NCI-H187 treated with DMSO at 0.1 percent for 48 hours (cell line): ENCODE measurements at places on chromosomes 3 and 15.

- DNase-seq: no peak
Measured at GRCh38 chr15:34582461-34583371, 735 bp downstream of the GOLGA8B start.

- DNase-seq: no peak
Measured at GRCh38 chr3:73727117-73727821, 102.5 kb upstream of the PDZRN3 start.

GRCh38 chr3:127077505-127078064 is 94.7 kb downstream of the PLXNA1 start:
- no peak for DNase-seq

DNA sequence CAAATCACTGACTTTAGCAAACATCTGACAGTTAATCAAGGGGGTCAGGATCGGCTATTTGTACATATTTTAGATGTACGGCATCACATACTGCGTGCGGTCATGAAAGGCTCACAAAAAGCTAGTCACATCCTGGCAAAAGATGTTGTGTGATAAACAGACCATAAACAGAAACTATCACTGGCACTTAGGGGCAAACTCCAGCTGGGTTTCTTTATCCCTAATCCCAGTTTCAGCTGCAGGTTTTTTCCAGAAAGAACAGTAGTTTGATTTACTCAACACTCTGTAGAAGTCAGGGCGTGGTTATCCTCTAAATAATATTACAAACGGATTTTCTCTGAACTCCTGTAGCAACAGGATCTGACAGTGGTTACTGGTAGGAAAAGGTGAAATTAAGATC is 112.4 kb upstream of the BHLHE40 start:
- no peak for DNase-seq

DNA sequence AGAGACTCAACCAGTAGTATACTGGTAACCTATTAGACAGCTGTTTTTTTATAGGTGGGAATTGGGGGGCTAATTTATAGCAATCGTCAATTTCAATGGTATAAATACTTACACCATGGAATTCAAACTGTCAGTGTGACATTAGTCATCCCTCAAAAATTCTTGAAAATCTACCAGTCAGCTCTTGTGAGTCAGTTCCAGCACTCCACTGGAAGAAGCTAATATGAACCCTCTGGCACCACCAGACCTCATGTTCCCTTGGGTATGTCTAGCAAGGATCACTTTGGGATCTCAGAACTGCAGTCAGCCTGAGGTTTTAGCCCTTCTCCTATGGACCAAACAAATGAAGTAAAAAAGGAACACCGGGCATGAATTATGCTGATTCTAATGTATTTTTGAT is 11.8 kb upstream of the UACA start:
- DNase-seq: no peak

DNA sequence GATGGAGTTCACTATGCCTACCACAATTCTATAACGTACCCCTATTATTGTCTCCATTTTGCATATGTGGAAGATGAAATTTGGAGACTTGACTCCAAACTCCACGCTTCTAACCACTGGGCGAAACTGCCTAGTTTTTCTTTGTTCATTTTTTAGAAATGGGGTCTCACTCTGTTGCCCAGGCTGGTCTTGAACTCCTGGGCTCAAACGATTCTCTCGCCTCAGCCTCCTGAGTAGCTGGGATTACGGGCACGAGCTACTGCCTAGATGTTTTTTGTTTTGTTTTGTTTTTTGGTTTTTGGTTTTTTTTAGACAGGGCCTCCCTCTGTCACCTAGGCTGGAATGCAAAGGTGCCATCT is 584 bp upstream of the RPL32 start:
- DNase-seq: no peak

DNA sequence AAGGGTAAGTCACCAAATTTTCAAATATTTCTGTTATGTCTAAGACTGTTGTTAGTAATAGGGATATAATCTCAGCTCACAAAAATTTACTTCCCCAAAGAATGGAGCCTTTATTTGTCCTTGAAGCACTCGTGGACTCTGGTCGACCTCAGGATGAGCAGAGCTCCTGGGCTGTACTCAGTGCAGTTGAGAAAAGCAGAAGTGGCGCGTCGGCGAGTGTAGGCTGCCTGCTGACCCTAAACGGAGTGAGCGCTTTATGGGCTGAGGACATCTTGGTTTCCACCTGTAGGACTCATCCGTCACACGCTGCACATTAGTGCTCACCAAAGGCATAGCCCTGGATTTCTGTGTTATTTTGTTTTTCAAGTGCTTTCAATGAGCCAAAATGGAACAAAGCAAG is 11.0 kb downstream of the GABRA5 start:
- no peak for DNase-seq

- DNase-seq: no peak
Measured at GRCh38 chr3:22292681-22293080, 541.7 kb upstream of the ZNF385D start.

GRCh38 chr3:129315223-129315997 is 36.7 kb downstream of the HMCES start:
- DNase-seq: no peak
